Uterus (tissue), 4 donors: ENCODE measurements at places on chromosomes 4 and X. TPM values are rescaled to one million over a fixed set of nuclear protein-coding genes. Genes with fewer than 3 reads are reported as not detected.

- DNase-seq = no peak
- no peaks in the 10 kb centered on the region for H3K27me3 ChIP-seq
- H3K4me1 ChIP-seq = no peaks in the 10 kb centered on the region
- no peak overlapping the region for H3K27ac ChIP-seq
- no peak overlapping the region for H3K4me3 ChIP-seq
Observed at GRCh38 chr4:47873877-47874541, 36.1 kb upstream of the CORIN start.

GRCh38 chr4:156662921-156663320 is 308.7 kb downstream of the PDGFC start:
- no peak overlapping the region for H3K4me3 ChIP-seq
- DNase-seq = no peak
- H3K27me3 ChIP-seq = no peaks in the 10 kb centered on the region
- H3K27ac ChIP-seq = no peak overlapping the region
- H3K36me3 ChIP-seq = no peaks in the 10 kb centered on the region
- no peaks in the 10 kb centered on the region for H3K4me1 ChIP-seq

DNA sequence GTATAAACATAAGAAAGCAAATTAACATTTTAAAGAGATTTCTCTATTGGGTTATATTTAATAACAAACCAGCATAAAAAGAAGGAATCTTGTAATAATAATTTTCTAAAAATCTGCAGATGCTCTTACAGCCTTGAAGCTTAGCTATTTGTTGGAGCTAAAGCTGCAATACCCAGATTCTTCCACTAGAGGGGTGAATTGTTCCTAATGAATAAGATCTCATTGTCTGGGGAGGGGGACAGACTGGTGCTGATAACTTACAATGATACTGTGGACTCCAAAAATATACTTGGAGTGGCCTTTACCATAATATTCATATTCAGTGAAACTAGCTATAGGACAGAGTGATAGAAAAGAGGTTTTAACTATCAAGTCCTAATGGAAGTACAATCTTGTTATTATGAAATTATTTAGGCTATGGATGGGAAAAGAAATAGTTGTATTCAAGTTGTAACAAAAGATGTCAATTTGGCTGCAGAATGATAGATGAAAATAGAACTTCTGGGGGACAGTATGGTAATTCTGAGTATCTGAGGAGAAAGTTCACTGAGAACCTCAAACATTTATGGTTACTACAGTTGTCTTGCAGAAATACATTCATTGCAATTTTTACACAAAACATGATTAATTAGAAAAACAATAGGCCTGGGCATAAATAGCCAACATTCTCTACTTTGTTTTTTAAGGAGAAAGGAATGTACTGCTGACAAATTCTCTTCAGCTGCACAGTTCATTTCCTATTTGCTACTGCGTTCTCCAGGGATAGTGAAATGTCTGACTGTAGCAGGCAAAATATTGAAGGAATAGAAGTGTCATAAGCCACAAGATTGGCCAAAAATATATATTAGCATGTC is 443.3 kb downstream of the GBA3 start:
- no peaks in the 10 kb centered on the region for H3K27me3 ChIP-seq
- H3K4me3 ChIP-seq = no peak overlapping the region
- no peaks in the 10 kb centered on the region for H3K4me1 ChIP-seq
- no peaks in the 10 kb centered on the region for H3K36me3 ChIP-seq
- no peak for DNase-seq

DNA sequence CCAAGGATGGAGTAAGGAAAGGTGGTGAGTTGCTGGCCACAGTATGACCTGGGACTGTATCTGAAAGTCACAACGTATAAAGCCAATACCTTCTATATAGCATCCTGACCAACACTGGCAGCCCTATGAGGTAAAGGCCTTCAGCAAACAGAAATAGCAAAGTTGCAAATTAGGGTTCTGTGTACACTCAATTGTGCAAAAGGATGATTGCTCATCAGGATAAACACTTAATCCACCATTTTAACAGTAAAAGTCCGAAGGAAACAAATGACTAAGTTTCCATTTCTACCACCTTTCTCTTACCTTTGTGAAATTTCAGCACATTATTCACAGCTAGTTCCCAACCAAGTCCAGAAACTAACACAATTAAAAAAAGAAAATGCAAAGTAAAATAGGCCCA is 1.4 kb upstream of the FNIP2 start:
- no peaks in the 10 kb centered on the region for H3K36me3 ChIP-seq
- H3K27ac ChIP-seq = peak overlapping the region; percentile 95
- H3K27me3 ChIP-seq = no peaks in the 10 kb centered on the region
- H3K4me1 ChIP-seq = no peaks in the 10 kb centered on the region

DNA sequence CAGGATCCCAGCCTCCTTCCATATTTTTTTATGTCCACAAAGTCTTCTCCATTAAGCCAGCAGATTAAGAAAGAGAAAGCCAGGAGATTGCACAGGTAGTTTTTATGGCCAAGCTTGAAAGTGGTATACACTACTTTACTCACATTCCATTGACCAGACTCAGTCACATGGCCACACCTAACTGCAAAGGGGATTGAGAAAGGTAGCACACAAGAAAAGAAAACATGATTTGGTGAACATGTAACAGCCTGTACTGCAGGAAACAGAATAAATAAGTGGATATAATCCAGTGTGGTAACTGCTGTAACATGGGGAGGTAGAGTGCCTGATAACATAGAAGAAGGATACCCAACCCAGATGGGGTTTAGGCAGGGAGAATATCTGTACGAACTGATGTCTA is 43.9 kb downstream of the HOPX start:
- no peak overlapping the region for H3K27ac ChIP-seq
- H3K36me3 ChIP-seq = no peaks in the 10 kb centered on the region
- no peak overlapping the region for H3K4me3 ChIP-seq
- H3K4me1 ChIP-seq = no peaks in the 10 kb centered on the region

DNA sequence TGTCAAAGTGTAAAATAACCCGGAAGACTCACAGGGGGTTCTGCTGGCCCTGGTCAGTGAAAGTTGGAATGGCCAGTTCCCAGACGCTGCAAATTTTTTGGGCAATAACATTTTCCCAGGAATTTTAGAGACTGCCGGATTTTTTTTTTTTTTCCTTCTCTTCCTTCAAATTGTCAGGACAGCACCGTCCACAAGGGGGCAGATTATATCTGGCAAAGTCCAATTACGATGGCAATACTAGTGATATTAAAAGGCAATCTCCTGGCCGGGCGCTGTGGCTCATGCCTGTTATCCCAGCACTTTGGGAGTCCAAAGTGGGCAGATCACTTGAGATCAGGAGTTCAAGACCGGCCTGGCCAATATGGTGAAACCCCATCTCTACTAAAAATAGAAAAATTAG is 20.5 kb downstream of the SLC25A5 start:
- peak; percentile 28 for DNase-seq
- no peaks in the 10 kb centered on the region for H3K4me1 ChIP-seq
- H3K27ac ChIP-seq = no peak overlapping the region
- no peaks in the 10 kb centered on the region for H3K36me3 ChIP-seq

GRCh38 chr4:7854216-7854615 is 85.4 kb downstream of the AFAP1 start:
- no peaks in the 10 kb centered on the region for H3K27me3 ChIP-seq
- H3K4me1 ChIP-seq = no peaks in the 10 kb centered on the region
- H3K4me3 ChIP-seq = no peak overlapping the region
- no peaks in the 10 kb centered on the region for H3K36me3 ChIP-seq
- DNase-seq = no peak
- no peak overlapping the region for H3K27ac ChIP-seq

DNA sequence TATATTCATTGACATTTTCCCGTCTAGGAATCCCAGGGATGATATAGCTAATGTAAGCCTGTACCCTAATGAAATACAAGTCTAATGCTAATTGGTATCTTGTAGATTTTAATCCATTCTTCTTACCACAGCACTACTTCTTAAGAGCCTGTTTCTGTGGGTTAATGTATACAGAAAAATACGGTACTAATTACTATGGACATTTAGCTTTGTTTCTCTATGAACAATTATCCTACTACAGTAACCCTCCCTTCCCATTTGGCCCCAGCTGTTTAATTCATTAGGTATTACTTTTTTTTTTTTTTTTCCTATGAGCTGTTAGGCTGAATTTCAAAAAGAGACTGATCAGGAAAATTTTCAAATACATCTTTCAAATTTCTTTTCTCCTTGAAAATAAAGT is 245.1 kb upstream of the SLC7A11 start:
- no peak overlapping the region for H3K4me3 ChIP-seq
- no peak for DNase-seq
- no peak overlapping the region for H3K27ac ChIP-seq
- no peaks in the 10 kb centered on the region for H3K27me3 ChIP-seq

- no peaks in the 10 kb centered on the region for H3K4me1 ChIP-seq
- H3K27ac ChIP-seq = no peak overlapping the region
- no peak overlapping the region for H3K4me3 ChIP-seq
Observed at GRCh38 chr4:140633951-140634350, 65.2 kb upstream of the UCP1 start.

DNA sequence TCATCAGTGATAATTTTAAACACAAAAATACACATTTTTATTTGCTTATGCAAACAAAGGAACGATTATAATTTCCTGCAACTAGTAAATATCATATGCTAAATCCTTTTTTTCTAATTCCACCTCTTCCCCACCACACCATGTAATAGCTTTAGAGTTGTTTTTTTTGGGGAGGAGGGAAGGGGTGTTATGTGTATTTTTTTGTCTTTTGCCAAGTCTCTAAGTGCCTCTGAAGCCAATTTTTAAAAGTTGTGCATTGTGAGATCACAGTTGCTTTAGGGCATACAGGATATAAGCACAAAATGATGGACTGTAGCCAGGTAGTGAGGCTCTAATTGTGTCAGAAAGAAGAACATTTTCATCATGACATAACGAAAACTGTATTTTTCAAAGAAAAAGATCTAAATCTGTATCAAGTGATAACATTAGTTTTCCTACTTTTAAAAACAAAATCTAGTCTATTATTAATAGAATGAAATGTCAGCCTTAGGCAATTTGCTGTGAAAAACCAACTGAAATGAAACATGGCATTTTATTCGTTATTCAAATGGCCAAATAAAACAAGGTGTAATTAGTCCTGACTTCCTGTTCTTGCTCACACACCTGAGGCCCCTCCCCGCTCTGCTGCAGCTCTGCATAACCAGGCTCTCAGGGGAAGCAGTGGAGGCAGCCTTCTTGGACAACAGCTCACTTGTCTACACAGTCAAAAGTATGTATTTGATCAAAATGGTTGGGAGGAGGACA is 157.4 kb downstream of the PALLD start:
- no peak for DNase-seq
- no peaks in the 10 kb centered on the region for H3K4me1 ChIP-seq
- H3K4me3 ChIP-seq = no peak overlapping the region
- no peaks in the 10 kb centered on the region for H3K36me3 ChIP-seq

- H3K27me3 ChIP-seq = no peaks in the 10 kb centered on the region
- H3K36me3 ChIP-seq = no peaks in the 10 kb centered on the region
- no peaks in the 10 kb centered on the region for H3K4me1 ChIP-seq
- no peak for DNase-seq
- no peak overlapping the region for H3K4me3 ChIP-seq
- H3K27ac ChIP-seq = no peak overlapping the region
Observed at GRCh38 chrX:150715184-150715583, 22.0 kb downstream of the MTMR1 start.

- H3K36me3 ChIP-seq = no peaks in the 10 kb centered on the region
- no peak overlapping the region for H3K27ac ChIP-seq
- H3K4me3 ChIP-seq = no peak overlapping the region
- DNase-seq = no peak
- peaks cover 4% of the 10 kb centered on the region for H3K4me1 ChIP-seq
- no peaks in the 10 kb centered on the region for H3K27me3 ChIP-seq
Observed at GRCh38 chrX:13700380-13700779, 11.5 kb downstream of the RAB9A start.

DNA sequence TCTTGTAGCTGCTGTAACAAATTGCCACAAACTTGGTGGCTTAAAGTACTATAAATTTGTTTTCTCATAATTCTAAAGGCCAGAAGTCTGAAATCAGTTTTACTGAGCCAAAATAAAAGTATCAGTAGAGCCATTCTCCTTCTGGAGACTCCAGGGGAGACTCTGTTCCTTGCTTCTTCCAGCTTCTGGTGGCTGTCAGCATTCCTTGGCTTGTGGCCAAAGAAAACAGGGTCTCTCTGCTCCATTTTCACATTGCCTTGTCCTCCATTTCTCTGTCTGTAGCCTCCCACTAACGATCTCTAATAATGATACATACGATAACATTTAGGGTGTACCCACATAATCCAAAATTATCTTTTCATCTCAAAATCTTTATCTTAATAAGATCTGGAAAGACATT is 200.4 kb downstream of the MAB21L2 start:
- DNase-seq = no peak
- H3K4me3 ChIP-seq = no peak overlapping the region
- H3K27me3 ChIP-seq = no peaks in the 10 kb centered on the region
- no peak overlapping the region for H3K27ac ChIP-seq
- H3K36me3 ChIP-seq = no peaks in the 10 kb centered on the region

DNA sequence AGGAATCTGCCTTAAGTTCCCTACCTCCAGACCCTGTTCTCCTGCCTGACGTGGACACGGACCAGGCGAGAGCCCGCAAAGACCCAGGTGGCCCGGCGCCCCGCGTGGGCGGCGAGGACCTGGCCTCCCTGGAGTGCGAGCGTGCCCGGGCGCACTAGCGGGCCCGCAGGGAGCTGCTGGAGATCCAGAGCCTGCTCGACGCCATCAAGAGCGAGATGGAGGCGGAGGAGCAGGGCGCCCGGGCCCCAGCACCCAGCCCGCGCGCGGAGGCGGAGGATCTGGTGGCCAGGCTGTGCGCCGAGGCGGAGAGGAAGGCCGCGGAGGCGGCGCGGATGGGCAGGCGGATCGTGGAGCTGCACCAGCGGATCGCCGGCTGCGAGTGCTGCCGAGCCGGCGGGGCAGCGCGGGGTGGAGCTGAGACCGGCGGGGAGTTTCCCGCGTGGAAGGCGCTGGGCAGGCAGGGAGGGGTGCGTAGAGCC is 18.2 kb downstream of the MRFAP1 start:
- no peaks in the 10 kb centered on the region for H3K36me3 ChIP-seq
- H3K4me1 ChIP-seq = no peaks in the 10 kb centered on the region
- peak overlapping the region; percentile 84 for H3K27ac ChIP-seq
- H3K27me3 ChIP-seq = no peaks in the 10 kb centered on the region
- no peak for DNase-seq

The NAP1L3 gene
- 10.1 TPM for total RNA-seq

The FTSJ1 gene
- total RNA-seq = 58.6 TPM

The ZNF711 gene
- total RNA-seq = 71.3 TPM

The PAGE4 gene
- total RNA-seq = 77.2 TPM

The CLCN4 gene
- 3.6 TPM for total RNA-seq

The PLAC8 gene
- 0.51 TPM for total RNA-seq
